Hematopoietic multipotent progenitor cell treated with erythropoietin and hydrocortisone succinate and interleukin-3 and kit ligand, for 6 days (in vitro differentiated cells): ENCODE measurements at places on chromosomes 6 and 20.
A peak's percentile ranks its signal among the peaks of the same experiment; 100 is the strongest.

DNA sequence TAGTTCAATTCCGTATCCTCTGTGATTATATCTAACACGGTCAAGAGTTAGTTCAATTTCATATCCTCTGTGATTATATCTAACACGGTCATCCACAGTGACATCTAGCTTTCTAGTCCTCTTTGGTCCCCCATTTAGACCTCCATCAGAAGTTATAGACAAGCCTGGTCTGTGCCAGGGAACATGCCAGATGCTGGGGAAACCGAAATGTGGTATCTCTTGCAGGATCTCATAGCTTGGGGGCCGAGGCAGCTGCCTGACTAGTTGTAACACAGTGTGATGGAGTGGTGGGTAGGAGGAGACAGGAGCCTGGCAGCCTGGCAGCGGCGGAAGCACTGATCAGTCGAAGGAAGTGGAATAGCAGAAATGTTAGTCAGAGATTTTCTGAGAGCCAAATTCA, 13.8 kb upstream of the SMOC2 start:
- no peak for DNase-seq

- DNase-seq, result no peak
Measured at GRCh38 chr6:29739882-29740261, 16.6 kb downstream of the HLA-F start.

GRCh38 chr6:17179530-17180073, 77.8 kb downstream of the STMND1 start:
- DNase-seq, result no peak

GRCh38 chr6:163570579-163571231, 156.2 kb downstream of the QKI start:
- DNase-seq, result no peak

DNA sequence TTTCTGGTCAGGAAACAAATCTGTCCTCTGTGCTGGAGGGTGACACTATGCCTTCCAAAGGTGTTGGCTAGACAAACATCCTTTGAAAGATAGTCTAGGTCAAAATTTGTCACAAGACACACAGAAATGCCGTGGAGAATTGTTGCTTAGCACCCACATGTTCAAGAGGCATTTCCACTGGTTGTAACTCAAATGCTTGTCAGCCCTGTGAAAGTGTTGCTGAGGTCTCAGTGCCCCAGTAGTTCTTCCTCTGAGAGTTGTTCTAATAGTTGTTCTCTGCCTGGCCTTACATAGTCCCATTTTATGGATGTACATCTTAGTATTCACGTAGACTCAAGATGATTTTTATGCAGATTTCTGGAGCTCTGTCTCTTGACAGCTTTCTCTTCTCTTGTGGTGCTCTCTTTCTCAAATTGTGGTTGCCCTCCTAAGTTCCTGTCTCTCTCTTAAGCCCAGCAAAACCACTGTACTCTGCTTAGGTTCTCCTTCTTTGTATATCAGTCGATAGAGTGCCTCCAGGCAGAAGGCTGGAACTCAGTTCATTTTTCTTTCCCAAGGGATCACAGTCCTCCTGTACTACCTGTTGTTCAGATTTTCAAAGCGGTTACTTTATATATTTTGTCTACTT, 39.5 kb upstream of the REV3L start:
- DNase-seq, result peak; percentile 51

- DNase-seq, result no peak
Measured at GRCh38 chr20:52402514-52402913, 210.9 kb upstream of the ZFP64 start.

GRCh38 chr6:82204020-82204419, 43.5 kb downstream of the IBTK start:
- peak; percentile 54 for DNase-seq

DNA sequence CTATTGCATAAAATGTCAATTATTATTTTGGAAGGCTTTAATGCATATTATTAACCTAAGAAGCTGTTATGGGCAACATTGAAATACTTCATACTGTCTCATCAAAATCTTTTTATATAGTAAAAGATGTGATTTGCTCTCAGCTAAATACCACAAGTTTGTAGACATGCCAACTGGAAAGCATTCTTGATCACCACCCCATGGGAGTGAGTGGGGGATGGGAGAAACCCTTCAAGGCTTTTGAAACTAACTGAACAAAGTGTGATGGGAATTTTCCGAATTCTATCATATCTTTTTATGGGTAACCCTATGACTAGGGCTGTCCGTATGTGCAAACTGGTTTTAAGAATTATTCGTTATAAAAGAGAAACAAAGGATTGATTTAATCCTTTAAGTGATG, 377.3 kb upstream of the JAG1 start:
- no peak for DNase-seq

GRCh38 chr6:3061501-3061941, 6.8 kb upstream of the RIPK1 start:
- DNase-seq, result peak; percentile 36

- DNase-seq, result no peak
Measured at GRCh38 chr6:89449193-89449592, 16.2 kb downstream of the ANKRD6 start.

- no peak for DNase-seq
Measured at GRCh38 chr20:906703-907270, 9.3 kb downstream of the ANGPT4 start.

GRCh38 chr6:10395704-10396546, 18.9 kb downstream of the TFAP2A start:
- no peak for DNase-seq

DNA sequence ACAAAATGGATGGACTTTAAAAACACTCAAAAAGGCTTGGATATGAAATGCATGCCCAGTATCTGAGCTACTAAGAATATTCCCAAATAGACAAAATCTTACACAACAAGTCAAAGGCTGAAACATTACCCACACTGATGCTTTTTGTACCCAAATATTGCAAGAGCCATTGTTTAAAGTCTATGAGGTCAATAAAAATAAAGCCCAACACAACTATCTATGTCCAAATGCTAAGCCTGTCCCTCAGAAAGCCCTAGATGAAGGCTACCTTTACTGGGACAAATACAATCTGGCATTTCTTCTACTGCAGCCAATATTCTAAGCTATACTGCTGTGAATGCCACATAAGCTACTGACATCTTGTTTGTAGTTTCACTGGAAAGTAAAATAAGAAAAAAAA, 54.3 kb downstream of the RALGAPA2 start:
- no peak for DNase-seq

DNA sequence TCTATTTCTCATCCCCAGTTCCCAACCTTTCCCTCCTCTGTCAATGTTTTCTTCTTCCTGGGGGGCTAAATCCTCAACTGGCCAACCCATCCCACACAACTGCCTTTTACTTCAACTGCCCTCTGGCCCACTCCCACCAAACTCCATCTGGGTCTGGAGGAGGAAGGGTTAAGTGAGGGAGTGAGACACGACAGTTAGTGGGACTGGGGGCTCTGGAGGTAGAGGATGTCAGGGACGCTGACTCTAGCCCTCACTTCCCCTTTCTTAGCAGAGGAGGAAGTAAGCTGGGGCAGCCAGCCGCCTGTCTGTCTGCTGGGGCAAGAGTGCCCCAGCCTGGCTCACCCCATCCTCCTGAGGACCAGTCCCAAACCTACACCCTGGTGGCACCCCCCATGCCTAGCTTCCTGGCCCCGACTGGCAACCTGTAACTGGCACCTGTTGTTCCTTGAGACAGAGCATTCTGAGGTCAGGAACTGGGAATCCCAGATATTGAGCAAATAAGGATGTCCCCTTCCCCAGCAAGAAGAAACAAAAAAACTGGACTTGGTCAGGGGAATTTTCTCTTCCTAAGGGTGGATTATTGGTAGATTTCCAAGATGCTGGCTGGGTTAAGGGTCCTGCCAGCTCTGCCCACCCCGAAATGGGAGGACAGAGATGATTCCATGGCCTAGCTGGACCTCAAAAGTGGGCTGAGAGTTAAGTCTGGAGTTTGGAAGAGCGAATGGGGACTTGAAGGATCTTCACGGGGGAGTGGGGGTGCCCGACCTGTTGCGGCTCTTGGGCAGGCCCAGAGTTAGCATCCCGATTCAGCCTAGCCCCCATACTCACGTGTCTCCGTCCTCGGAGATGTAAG, 971 bp downstream of the NFKBIE start:
- peak; percentile 83 for DNase-seq

DNA sequence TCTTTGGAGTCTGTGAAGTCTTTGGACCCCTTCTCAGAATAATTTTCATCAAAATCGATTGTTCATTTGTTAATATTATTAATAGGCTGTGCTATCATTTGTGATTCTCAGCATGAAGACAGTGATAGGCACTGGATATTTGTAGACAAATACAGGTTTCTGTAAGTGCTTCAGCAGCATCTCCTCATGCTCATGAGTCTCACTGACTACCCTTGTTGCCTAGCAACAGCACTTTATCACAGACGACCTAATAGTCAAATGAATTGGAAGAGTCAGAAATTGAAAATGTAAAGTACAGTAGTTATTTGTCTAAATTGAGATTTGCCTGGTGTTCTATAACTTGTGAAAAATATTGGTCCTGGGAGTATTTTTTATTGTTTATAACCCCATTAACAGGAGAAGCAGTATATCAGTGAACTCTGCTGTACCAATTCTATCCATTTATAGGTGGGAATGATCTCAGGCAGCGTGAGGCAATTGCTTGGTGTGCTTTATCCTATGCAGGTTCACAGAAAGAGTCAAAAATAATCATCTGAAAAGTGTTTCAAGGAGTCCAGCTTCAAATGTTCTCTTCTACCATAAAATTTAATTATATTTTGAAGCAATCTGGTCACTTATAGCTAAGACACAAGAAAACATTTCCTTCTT, 684.6 kb downstream of the RFPL4B start:
- no peak for DNase-seq

DNA sequence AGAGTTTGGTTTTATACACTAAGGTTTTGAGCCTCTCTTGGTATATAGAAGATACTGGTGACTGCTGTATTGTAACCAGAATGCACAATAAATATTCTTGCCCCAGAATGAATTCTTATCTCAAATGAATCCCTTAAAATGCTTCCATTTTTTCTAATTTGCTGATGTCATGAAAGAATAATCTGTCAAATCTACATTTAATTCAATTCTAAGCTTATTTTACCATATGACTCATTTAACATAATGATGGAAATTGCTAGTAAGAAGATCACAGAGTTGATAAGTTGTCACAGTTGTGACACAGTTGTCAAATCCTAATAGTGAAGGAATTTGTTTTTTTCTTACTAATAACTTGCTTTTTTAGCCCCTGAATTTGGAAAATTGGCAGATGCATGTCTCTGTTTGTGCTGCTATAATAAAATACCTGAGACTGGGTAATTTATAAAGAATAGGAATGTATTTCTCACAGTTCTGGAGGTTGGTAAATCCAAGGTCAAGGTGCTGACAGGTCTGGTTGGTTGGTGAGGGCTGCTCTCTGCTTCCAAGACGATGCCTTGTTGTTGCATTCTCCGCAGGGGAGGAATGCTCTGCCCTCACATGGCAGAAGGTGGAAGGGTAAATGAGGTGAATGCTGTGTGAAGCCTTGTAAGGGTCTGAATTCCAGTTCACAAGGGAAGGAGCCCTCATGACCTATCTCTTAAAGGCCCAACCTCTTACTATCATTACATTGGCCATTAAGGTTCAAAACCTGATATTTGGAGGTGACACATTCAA, 4.7 kb downstream of the ECT2L start:
- DNase-seq, result no peak

GRCh38 chr6:121847806-121848522, 412.5 kb downstream of the GJA1 start:
- no peak for DNase-seq
